ENCODE measurements at places on chromosomes 1 and 21. TPM values are rescaled to one million over a fixed set of nuclear protein-coding genes. Genes with fewer than 3 reads are reported as not detected.

GRCh38 chr1:167936930-167937708 lies at the start of gene MPC2:
Gene MPC2, minus strand, starts transcription at chr1:167937072. Its CDS starts 1,231 bp downstream, at chr1:167935841.
- H3K4me3 ChIP-seq: peak within 1 kb of the TSS; percentile 86
- peaks cover 42% of the 10 kb centered on the region for H3K4me1 ChIP-seq
- DNase-seq: peak; percentile 80
- H3K27me3 ChIP-seq: no peaks in the 10 kb centered on the region
- peak within 1 kb of the TSS; percentile 95 for H3K27ac ChIP-seq

DNA sequence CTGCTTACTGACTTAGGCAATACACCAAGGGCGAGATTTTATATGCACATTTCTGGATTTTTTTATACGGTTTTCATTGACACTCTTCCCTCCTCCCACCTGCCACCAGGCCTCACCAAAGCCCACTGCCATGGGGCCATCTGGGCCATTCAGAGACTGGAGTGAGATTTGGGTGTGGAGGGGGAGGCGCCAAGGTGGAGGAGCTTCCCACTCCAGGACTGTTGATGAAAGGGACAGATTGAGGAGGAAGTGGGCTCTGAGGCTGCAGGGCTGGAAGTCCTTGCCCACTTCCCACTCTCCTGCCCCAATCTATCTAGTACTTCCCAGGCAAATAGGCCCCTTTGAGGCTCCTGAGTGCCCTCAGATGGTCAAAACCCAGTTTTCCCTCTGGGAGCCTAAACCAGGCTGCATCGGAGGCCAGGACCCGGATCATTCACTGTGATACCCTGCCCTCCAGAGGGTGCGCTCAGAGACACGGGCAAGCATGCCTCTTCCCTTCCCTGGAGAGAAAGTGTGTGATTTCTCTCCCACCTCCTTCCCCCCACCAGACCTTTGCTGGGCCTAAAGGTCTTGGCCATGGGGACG lies 57.9 kb downstream of the LACTBL1 start:
- no peak for DNase-seq
- H3K4me3 ChIP-seq: no peak overlapping the region
- peaks cover 5% of the 10 kb centered on the region for H3K27me3 ChIP-seq

- DNase-seq: no peak
- no peak overlapping the region for H3K27ac ChIP-seq
- H3K4me3 ChIP-seq: no peak overlapping the region
- H3K36me3 ChIP-seq: no peaks in the 10 kb centered on the region
- peaks cover 30% of the 10 kb centered on the region for H3K4me1 ChIP-seq
- H3K27me3 ChIP-seq: no peaks in the 10 kb centered on the region
Measured at GRCh38 chr1:225822655-225823403, 12.9 kb downstream of the EPHX1 start.

Gene CNTN2
- total RNA-seq: 2.7 TPM

Gene RAB25
- 150 TPM for total RNA-seq

All from suprapubic skin (tissue), 4 donors.